SJSA1 (cell line): ENCODE measurements at places on chromosomes 16 and 17. TPM values are rescaled to one million over a fixed set of nuclear protein-coding genes. Genes with fewer than 3 reads are reported as not detected.

EVPLL gene
- total RNA-seq = not detected in 2 replicates

NUP85 gene
- total RNA-seq = 75.1 and 110 TPM in 2 replicates

HYDIN gene
- total RNA-seq = 0.16 TPM in 1 of 2 replicates, not detected in the other

STAT5B gene
- total RNA-seq = 22.1 and 36.0 TPM in 2 replicates

CACNA1H gene
- total RNA-seq = not detected in 2 replicates

KRTAP4-9 gene
- not detected in 2 replicates for total RNA-seq

SLC5A11 gene
- 0.16 TPM in 1 of 2 replicates, not detected in the other for total RNA-seq

KRTAP9-7 gene
- total RNA-seq = not detected in 2 replicates

NHERF1 gene
- total RNA-seq = 41.6 and 62.1 TPM in 2 replicates

PLXDC1 gene
- total RNA-seq = not detected in 2 replicates

NLGN2 gene
- total RNA-seq = 2.2 and 3.9 TPM in 2 replicates

KRT12 gene
- not detected in 2 replicates for total RNA-seq
